A172 (cell line): ENCODE measurements at places on chromosomes 2 and 18.

- no peak for DNase-seq
Observed at GRCh38 chr2:48406116-48406515, 123.8 kb upstream of the STON1 start.

DNA sequence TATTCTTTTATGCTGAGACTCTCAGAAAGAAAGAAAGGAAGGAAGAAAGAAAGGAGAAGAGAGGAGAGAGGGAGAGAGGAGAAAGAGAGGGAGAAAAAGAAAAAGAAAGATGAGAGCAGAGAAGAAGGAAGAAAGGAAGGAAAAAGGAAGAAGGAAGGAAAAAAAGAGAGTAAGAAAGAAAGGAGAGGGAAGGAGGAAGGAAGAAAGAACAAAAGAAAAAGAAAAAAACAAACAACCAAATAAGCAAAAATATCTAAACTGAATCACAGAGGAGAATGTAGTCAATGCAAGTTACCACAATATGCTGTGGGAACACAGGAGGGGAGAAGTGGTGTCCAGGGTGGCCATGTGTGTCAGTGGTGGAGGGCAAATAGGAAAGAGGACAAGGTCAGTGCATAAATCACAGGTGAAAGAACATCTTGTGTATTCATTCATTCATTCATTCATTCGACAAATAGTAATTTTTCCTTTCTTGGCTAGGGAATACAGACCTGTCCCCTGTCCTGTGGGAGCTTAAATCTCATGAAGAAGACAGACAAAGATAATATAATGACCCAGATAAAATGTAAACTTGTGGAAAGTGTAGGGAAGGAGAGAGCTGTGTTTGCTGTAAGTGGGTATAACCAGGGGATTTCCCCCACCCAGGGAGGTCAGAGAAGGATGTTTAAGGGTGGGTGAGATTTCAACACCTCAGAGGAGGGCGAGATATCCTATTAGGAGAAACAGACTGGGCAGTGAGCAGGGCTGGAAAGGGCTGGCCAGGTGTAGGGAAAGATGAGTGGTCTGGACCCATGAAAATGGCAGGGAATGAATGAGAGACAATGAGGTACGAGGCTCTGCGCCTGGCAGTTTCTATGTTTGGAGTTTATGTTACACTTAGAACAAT, 50.7 kb downstream of the IL1R2 start:
- no peak for DNase-seq

DNA sequence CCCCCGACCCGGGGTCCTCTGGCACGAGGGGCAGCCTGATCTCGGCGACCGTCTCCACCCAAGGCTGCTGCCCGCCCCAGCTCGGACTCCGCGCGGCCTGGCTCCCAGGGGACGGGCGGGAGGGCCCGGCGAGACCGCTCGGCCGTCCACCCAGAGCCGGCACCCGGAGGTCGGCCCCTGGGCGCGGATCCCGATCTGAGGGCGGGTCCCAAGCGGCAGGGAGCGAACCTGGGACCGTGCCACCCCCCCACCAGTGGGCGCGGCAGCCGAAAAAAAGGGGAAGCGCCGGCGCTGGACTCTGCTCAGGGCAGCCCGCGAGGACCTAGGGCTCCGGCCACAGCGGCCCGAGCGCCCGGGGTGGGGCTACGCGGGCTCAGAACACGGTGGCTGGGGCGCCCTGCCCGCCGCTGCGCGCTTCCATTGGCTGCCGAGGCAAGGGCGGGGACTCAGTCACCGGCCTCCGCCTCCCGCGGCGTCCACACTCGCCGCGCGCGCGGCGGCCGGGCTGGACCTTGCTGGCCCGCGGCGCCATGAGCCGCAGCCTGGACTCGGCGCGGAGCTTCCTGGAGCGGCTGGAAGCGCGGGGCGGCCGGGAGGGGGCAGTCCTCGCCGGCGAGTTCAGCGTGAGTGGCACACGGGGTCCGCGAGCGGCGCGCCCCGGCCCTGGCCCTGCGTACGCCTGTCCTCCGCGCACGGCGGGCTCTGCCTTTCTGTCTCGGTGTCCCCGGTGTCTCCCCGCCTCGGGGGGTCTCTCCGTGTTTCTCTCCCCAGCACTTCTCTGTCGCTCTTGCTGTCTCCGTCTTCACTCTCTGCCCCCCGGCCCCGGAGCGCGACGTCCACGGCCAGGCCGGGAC, at the start of gene PTPN18:
TSS of gene PTPN18 (plus strand) at position 479 of the 854 bp plus-strand sequence. CDS start at position 531, 52 bp downstream.
- DNase-seq = peak; percentile 70

DNA sequence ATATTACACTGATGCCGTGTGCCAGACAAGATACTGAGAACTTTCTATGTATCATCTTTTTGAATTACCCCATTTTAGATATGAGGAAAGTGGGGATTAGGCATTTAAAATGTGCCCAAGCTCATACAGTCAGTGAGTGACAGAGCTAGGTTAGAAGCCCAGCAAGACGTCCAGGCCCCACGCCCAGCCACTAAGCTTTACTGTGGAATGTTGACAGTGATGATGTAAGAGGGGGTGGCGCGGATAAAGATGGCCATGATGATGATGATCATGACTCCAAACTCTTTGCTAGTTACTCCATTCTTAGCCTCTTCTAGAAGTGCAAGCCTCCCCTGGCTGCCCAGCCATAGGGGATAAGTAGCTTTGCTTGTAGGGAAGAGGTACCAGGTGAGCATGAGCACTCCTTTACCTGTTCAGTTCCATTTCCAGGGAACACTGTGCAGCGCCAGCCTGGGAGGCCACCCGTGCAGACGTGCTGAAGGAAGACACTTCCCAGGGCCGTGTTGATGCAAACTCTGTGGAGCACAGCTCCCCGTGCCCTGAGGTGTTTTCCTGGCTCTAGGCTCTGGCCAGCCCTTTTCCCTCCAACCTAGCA, 65.5 kb downstream of the BCL2L11 start:
- no peak for DNase-seq

GRCh38 chr2:179243046-179243445, 21.6 kb downstream of the SESTD1 start:
- DNase-seq = no peak

GRCh38 chr18:7899078-7899477, 332.0 kb downstream of the PTPRM start:
- DNase-seq = no peak

- no peak for DNase-seq
Observed at GRCh38 chr2:17995593-17995992, 117.1 kb downstream of the KCNS3 start.

DNA sequence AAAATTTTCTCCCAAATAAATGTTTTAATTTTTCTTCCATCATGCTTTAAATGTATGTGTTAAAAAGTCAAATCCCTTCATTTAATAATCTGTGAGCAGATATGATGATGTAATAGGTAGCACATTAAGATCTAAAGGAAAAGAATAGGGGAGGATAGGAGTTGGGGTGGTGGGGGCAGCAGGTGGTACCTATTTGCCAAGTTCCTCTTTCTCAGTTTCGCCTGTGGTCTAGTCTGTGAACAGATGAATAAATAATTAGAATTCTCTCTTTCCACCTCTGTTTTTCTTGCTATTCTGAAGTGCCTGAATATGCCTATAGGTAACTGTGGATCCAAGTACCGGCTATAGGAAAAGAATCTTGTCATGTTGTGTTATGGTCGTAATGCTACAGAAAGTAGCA, 152.5 kb downstream of the NRXN1 start:
- DNase-seq = no peak

DNA sequence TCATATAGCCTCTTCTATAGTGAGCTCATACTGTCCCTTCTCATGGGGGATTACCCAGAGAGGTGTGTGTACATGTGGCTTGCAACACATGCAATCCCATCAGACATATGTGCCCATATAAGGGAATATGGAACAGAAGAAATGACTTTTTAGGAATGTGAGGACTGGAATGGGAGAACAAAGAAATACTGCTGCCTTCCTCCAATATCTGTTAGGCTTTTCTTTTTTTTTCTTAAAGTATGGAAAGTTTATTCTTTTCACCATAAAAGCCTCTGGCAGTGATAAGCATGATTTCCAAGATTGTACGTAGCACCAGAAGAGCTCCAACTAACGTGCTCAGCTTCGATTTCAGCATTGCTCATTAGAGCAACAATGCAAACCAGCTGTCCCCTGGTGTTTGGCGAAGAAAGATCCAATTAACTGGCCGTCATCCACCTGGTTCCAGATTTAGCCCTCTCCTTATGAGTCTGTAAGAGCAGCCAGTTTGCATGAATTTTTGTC, 113.6 kb downstream of the ADCYAP1 start:
- DNase-seq = peak; percentile 36

GRCh38 chr2:31415421-31415820, 879 bp upstream of the XDH start:
- no peak for DNase-seq

DNA sequence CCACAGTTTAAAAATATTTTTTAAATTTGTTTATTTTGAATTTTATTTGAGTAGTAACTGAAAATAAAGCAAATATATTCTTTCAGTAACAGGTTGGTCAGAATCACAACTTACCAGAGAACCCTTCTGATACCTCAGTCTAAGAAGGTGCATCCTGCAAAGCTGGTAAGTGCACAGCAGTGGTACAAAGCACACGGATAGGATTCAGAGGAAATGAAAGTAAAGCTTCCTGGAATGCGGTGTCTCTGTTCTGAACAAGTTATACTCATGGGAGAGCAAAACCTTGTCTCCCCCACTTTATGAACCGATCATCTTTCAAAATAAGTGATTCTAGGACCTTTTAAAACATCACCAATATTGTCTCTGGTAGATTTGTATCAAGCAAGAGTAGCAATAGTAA, 398.3 kb downstream of the TMX3 start:
- DNase-seq = peak; percentile 38

- DNase-seq = peak; percentile 25
Observed at GRCh38 chr2:214543386-214543955, 132.6 kb downstream of the VWC2L start.

DNA sequence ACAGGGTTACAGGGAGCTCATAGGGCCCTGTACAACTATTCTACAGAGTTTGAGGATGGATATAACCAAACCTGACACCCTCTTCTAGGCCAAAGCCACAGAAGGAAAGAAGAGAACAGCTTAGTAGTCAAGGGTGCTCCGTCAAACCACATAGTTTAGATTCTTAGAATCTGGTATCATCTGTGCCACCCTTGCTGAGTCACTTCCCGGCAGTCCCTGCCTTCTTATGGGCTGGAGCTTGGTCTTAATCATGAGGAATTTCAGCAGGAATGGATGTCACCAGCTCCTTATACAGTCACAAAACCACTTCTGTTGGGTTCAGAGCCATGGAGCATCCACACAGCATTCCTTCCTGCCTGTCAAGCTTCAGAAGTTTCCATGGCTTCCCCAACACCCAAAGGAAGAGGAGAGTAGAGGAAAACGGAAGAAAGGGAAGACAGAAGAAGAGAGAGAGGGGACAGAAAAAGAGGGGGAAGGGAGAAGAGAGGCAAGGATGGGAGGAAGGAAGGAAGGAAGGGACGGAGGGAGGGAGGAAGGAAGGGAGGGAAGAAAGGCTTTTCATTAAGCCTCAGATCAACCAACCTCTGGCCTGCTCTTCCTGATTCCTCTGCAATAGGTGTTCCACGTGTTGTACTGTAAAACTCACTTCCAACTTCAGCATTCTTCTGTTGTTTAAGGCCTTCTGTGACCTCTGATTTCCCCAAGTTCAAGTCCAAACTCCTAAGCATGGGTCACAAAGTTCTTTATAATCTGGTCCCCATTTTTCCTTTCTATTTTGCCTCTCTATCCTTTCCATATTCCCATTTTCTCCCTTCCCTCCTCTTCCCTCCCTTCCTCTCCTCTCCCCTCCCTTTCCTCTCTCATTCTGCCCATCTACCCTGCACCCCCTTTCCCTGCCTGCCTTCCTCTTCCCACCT, 246.1 kb upstream of the TNP1 start:
- peak; percentile 98 for DNase-seq

- DNase-seq = peak; percentile 6
Observed at GRCh38 chr18:46916551-46917107, 678 bp downstream of the PIAS2 start.

GRCh38 chr2:19883971-19884720, 17.6 kb downstream of the TTC32 start:
- no peak for DNase-seq

GRCh38 chr2:10283106-10284062, 19.3 kb upstream of the HPCAL1 start:
- peak; percentile 99 for DNase-seq
